ENCODE measurements at places on chromosomes 5 and 9.
A peak's percentile ranks its signal among the peaks of the same experiment; 100 is the strongest.

GRCh38 chr9:34664281-34665066, 2.0 kb upstream of the CCL27 start:
- H3K27me3 ChIP-seq = no peaks in the 10 kb centered on the region
- DNase-seq = peak; percentile 89
- H3K36me3 ChIP-seq = no peaks in the 10 kb centered on the region
- peak overlapping the region; percentile 99 for H3K27ac ChIP-seq
- peaks cover 10% of the 10 kb centered on the region for H3K4me1 ChIP-seq

DNA sequence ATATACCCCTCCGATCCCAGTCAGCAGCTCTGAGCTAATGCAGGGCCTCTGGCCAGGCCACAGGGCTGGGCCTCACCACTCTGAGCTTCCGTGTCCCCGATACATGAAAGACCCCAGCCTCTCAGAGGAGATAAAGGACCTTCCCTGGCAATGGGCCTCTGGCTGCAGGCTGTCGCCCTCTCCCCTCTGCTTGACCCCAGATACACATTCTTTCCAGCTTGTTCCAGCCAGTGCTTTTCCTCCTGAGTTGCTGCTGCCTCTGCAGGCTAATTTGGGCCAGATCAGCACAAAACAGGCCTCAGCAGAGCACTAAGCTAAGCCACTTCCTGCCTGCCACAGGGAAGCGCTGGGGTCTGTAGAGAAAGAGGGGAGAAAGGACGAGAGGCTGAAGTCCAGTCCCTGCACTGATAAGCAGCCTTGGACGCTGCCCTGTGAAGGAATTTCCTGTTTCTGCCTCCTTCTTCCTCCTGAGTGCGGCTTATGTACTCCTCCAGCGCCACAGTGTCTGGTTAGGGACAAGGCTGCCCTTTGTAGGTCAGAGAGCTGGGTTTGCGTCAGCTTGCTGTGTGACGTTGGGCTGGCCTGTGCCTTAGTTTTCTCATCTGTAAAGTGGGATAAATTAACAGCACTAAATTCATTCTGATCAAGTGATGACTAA, 73.0 kb upstream of the IL17B start:
- H3K27me3 ChIP-seq = no peaks in the 10 kb centered on the region
- peak overlapping the region; percentile 91 for H3K27ac ChIP-seq
- peaks cover 49% of the 10 kb centered on the region for H3K4me1 ChIP-seq
- H3K4me3 ChIP-seq = no peak overlapping the region
- peak; percentile 82 for DNase-seq

DNA sequence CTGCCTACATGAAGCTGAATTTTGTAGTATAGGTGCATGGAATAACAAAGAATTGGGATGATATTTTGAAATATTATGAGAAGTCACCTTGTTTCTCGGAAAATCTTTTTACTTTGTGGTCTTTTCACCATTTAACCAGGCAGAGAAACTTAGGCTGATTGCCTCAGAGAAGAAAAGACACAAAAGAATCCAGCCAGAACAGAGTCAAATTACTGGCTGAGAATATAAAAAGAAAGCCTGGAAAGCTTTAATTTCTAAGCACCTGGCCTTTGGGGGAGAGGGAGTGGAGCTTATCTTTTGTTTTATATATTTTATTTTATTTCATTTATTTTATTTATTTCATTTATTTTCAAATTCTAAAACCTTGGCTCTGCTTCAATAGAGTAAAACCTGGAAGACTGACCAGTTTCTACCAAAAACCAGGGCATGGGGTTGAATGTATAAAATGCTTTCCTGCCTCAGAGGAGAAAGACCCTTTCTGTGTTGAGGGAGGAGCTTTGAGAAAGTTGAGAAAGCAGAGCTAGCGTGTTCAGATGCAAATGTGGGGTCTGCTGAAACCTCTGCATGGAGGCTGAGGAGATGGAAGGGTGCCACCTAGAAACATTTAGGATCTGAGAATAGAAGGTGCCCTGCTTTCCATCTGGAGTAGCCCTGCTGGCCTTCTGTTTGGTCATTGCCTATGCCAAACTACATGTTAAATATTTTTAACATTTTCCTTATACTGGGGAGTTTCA, 81.6 kb downstream of the NREP start:
- no peak overlapping the region for H3K27ac ChIP-seq
- no peaks in the 10 kb centered on the region for H3K36me3 ChIP-seq
- peaks cover 1% of the 10 kb centered on the region for H3K4me1 ChIP-seq
- H3K4me3 ChIP-seq = no peak overlapping the region
- H3K27me3 ChIP-seq = no peaks in the 10 kb centered on the region

- H3K36me3 ChIP-seq = no peaks in the 10 kb centered on the region
- no peak overlapping the region for H3K4me3 ChIP-seq
- H3K27me3 ChIP-seq = no peaks in the 10 kb centered on the region
- H3K27ac ChIP-seq = no peak overlapping the region
These were observed 541.2 kb upstream of the TRPC7 start for GRCh38 chr5:136906545-136906944.
